ENCODE measurements at places on chromosomes 2 and 18.
A peak's percentile ranks its signal among the peaks of the same experiment; 100 is the strongest.

GRCh38 chr2:232088771-232089170, 127.3 kb downstream of the DIS3L2 start:
- no peak for DNase-seq

DNA sequence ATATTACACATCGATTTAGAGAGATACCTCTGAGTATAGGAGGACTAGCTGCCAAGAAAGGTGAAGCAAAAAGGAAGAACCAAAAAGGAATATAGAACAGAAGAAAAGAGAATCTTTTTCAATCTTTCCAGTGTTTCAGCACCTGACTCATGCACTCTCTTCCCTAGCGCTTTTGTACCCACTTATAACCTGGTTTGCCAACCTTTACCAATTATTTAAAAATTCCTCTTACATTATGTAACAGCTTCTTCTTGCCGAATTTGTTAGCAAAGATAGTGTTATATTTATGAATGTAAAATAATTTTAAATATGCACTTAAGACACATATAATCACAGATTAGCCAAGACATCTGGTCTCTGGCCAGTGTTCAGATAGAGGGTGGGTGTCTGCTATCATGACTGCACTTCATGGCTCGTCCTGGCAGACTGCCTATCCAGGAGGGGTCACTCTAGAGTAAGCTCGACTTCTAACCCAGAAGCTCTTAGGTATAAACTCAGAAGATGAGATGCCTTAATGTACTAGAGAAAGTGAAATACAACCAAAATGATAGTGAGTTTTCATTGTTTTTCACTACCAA, 122.9 kb downstream of the ATAD2B start:
- no peak for DNase-seq

DNA sequence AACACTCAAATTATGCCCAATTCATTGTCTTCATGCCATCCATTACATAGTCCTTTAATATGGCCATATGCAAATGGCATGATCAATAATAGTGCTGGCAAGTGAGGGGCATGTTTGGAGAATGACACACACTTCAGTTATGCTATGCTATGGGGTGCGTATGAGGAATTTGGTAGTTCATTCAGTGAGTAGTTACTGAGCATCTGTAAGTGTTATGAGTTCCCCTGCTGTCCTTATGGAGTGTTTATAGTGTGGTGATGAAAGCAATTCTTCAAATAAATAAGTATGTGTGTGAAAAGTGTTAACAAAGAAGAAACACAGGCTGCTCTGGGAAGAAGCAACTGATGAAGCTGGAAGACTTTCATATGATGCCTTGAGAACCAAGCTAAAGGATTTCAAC, 383.7 kb upstream of the SLC14A2 start:
- no peak for DNase-seq

DNA sequence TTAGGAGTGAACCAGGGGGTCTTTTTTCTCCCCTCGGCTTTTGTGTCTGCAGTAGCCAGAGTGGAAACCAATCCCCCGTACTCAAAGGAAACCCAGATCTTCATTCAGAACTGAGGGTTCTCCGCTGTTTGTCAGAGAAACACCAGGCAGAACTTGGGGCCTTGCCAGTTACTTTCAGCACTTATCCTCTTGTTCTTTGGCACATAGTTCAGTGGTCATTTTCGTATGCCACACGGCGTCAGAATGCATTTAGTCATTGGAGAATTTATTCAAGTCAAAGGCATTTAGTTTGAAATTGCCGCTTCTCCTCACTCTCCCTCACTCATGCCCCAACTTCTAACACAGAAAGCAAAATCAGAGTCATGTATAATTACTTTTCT, 102.9 kb downstream of the CABLES1 start:
- no peak for DNase-seq

DNA sequence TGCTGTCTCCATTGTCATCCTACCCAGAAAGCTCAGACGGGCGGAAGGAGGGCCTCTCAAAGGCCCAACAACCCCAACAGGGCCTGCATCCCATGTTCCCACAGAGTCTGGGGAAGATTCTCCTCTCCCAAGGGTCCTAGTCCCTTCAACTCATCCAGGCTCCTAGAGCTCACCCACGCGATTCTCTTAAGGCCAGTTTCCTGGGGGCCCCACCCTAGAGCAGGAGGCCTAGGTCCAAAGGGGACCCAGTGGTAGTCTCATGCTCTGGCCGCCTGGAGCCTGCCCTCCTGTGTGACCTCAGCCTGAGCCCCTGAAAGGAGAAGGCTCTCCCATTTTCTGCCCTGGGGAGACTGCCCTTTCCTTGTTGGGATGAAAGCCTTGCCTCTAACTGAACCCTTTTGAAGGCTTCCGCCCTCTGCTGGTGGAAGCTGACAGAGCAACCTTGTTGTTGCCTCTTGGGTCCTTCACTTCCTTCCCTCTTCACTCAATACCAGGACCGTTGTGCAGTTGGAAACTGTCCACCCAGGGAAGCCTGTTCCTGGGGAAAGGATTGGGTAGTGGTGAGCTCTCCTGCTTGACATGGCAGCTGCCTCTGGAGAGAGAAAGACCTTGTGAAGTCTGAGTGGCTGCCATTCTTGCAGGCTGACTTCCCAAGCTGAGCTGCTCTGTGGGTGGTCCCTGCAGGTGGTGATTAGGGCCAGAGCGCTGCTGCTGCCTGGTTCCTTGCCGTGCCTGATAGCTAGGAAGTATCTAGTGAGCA, 86.0 kb upstream of the ALPP start:
- DNase-seq, result peak; percentile 37

GRCh38 chr2:101107241-101107640, 43.9 kb downstream of the TBC1D8 start:
- DNase-seq, result no peak

- no peak for DNase-seq
These were observed 6.5 kb downstream of the RPIA start for GRCh38 chr2:88698027-88698413.

DNA sequence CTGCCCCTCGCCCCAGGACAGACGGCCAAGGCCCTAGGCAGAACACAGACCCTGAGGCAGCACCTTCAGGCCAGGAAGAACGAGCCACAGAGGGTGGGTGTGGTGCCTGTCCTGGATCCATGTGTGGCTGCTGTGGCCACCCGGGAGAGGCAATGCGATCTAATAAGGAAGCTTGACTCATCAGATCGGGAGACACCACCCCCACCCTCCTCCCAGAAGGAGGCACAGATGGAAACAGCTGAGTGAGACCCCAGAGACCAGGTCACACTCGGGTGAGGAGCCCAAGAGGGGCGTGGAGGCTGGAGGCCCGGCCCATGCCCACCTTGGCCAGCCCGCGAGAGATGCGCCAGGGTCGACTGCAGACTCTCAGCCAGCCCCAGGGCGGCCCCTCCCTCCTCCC, 20.3 kb downstream of the KCNG2 start:
- no peak for DNase-seq

DNA sequence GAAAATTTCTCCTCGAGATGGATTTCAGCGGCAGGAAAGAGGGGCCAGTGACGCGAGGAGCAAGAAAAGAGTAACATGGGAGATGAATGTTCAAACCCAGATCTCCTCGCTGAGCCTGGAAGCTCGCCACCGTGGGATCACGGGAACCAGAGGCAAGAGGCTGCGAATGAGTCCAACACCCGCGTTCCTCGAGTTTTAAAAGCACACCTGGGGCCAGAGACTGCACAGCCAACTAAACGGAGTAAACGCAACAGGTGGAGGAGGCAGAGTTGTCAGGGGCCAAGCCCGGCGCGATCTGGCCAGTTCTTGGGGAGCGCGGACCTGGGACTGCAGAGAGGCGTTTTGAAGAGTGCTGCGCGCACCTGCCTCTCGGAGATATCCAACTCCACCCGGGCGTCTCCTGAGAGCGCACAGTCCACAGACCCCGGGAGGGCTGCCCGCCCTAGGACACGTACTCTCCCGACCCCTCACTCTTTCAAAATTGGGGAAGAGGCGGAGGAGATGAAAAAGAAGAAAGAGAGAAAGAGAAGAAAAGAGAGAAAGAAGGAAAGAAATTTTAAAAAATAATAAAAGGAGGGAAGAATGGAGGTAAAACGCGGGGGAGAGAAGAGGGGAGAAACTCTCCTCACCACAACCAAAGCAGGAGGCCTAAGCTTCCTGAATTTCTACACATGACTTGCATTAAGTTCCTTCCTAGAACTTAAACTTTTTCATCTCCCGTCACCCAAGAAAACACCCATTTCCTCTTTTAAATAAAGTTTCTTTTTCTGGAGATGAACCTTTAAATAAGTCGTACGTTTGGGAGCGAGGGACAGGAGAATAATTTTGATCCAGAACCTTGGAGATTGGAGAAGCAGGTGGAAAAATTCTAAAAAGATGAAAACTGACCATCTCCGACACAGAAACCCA, 5.3 kb upstream of the PAX3 start:
- DNase-seq, result no peak

GRCh38 chr2:48362515-48362914, 167.4 kb upstream of the STON1 start:
- no peak for DNase-seq

- DNase-seq, result no peak
These were observed 220.0 kb upstream of the TANK start for GRCh38 chr2:160940271-160940670.

DNA sequence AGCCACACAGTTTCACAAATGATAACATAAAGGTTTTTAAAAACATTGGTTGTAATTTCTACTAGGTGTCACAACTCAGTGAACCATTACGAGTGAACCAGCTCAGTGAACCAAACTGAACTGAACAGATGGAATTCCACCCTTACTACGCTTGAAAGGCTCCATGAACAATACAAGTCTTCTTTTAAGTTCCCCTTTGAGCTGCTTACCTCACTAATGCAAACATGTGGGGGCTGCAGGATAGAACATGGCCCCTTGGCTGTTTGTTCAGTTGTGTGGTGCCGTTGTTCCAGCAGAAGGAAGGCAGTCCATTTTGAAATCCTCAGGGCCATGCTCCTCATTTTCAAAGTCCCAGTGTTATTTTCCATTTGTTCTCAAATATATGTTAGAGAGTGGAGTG, 30.7 kb upstream of the KLHL14 start:
- no peak for DNase-seq

DNA sequence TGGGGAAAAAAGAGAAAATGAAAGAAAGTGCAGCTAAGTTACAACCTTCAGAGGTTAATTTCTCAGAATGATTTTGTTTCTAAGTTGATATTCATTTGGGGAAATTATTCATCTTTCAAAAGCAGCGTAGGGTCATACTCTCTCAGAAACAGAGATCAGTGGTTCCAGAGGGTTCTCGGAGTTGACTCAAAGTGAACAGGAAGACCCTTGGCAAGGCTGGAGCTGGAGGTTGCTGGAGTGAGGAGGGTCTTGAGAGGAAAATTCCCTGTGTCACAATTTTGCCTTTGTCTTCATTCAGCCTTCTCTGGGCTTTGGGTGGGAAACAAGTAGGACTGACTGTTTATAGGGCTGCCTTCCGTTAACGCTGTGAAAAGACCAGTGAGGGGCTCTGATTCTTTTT, 168.2 kb downstream of the ICOS start:
- DNase-seq, result no peak

DNA sequence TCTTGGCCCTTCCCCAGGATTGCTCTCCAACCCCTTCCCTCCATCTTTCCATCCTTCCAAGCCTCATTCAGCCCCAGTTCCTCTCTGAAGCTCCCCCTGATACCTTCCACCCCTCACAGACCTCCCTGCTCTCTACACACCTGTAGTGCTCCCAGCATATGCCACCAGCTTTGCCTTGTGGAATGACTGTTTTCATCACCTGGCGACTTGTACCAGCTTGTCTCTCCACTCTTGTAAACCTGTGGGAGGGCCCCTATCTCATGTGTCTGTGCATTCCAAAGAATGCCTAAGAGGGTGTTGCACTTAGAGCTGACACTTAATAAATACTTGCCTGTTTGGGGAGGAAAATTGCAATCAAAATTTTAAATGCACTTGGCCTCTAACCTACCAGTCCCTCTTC, 198.7 kb downstream of the BCL11A start:
- no peak for DNase-seq

DNA sequence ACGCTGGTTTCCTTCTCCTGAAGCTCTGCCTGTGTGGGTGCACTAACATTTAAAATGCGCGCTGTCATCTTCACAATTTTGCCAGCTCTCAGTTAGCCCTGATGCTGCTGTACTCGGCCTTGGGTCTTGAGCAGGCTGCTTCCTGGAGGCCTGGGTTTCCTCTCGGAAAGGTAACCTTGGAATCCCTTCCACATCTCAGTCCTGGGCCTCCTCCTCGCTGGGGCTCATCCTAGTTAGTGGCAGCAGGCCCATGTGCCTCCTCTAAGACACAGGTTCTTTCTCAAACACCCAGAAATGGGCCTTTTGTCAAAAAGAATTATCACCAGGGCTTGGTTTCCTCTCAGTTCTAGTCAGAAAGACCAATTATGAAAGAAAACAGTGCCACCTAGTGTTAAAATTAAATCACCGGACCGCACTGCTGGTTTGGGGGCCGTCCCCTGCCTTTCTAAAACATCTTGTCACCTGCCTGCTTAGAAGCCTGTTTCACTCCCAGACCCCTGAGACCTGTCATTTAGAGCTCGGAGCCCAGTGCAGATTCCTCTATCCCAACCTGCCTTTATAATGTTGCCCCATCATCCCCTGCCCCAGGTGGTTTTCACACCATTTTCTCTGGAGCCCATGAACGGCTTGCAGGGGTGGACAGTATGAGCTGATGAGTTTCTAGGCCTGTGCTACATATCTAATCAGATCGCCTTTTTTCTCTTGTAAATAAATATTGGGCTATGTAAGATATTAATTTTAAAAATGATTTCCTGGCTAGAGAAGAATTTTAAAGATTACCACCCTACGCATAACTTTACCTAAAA, 42.4 kb downstream of the HK2 start:
- peak; percentile 30 for DNase-seq

DNA sequence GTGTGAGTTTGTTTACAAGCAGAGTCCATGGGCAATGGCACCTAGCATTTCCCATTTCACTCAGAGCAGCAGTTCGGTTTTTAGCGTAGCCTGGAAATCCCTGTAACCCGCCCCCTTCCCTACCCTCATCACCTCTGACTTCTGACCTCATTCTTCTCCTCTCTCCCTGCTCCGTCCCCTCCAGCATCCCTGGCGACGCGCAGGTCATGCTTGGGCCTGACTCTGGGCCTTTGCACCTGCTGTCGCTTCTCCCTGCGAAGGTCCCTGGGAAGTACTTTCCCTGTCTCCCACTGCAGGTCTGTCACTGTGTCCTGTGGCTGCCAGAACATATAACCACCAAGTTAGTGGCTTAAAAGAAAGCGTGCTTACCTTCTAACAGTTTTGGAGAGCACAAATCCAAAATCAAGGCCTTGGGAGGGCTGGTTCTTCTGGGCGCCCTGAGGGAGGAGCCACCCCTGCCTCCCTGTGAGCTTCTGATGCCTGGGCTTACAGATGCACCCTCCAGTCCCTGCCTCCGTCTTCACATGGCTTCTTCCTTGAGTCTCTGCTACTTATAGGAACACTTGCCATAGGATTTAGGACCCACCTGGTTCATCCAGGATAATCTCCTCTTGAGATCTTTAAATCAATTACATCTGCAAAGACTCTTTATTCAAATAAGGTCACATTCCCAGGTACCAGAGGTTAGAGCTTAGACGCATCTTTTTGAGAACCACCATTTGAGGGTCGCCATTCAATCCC, 8.1 kb upstream of the RAB17 start:
- DNase-seq, result no peak

- DNase-seq, result no peak
These were observed 73.6 kb downstream of the DDX1 start for GRCh38 chr2:15665067-15665942.

DNA sequence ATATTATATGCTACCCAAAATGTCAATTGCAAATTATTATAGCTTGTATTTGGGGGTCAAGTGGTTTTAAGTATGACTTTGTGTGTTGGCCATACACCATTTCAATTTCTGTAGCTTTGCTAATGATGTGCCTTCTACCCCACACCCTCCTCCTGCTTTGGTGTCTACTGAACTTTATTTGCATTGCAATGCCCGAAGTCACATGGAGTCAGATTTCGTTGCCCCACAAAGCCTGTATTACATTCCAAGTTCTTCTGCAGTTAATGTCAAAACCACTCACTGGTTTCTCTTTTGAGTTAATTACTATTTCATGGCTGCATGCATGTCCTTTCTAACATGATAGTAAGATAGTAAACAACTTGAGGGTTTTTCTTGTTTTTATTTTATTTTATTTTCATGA, 528.9 kb downstream of the RIT2 start:
- no peak for DNase-seq

Data from activated CD8-positive, alpha-beta memory T cell treated with anti-CD3 and anti-CD28 coated beads, Interleukin-2, amount 50 U/mL, for 4 hours (primary cell).